ENCODE measurements at places on chromosomes 3 and 15.

GRCh38 chr3:73228000-73228399 is 166.5 kb downstream of the EBLN2 start:
- no peak for DNase-seq

GRCh38 chr3:27990837-27991236 is 250.6 kb upstream of the CMC1 start:
- DNase-seq: no peak

GRCh38 chr3:81513591-81513990 is 247.9 kb downstream of the GBE1 start:
- no peak for DNase-seq

- no peak for DNase-seq
Measured at GRCh38 chr3:148943506-148944205, 47.7 kb upstream of the GYG1 start.

- DNase-seq: no peak
Measured at GRCh38 chr3:176807938-176808337, 389.3 kb downstream of the TBL1XR1 start.

- no peak for DNase-seq
Measured at GRCh38 chr3:128052595-128053351, 536 bp downstream of the SEC61A1 start.

DNA sequence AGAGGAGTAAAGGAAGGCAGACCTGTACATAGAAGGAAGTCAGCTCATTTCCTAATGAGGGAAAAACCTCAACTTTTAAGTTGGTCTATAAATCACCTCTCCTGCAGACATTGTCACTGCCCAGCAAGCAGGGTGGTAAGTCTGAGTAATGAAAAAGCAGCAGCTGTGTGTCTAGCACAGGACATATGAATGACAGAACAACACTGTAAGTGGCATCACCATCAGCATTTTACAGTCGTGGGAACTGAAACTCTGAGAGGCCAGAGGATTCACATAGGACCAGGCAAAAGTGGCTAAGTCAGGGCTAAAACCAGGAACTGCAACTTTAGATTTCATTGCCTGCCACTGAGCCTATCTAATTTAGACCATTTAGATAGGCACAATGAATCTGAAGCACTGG is 235.6 kb downstream of the CLSTN2 start:
- no peak for DNase-seq

DNA sequence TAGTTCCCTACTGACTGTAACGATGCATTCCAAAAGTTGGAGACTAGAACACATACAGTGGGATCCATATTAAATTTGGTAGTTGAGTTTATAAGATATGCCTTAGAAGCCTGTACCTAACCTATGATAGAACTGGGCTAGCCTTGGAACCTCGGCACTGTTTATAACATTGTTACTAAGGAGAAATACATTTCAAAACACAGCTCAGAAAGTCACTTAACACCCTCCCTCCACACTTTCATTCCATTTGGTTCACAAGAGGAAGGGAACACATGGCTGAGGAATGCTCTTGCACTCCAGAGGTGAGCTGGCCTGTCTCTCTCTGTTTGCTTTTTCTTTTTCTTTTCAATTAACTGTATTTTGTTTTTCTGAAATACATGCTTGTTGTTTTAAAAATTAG is 48.7 kb upstream of the TSC22D2 start:
- no peak for DNase-seq

- DNase-seq: no peak
Measured at GRCh38 chr3:40504636-40505430, 1.0 kb upstream of the ZNF620 start.

GRCh38 chr3:108414007-108414406 is 96.4 kb downstream of the MYH15 start:
- DNase-seq: no peak

GRCh38 chr3:127104586-127104985 is 88.3 kb upstream of the PRR23E start:
- DNase-seq: no peak

DNA sequence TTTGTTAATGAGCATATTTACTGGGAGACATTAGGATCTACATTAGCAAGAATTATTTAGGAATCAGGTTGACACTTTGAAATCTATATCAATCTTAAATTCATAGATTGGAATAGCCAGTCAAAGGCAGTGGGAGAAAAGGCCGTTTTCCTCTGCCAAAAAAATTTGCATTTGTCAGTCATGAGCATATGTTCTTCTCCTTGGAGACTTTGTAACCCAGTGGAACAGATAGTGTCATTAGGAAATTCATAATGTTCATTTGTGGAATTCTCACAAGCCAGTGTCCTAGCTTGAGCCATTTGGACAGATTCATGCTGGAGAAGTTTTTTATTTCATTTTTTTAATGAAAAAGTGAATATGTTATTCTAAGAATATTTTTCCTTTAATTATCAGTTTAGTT is 260.1 kb downstream of the OXSM start:
- no peak for DNase-seq

- no peak for DNase-seq
Measured at GRCh38 chr3:168094580-168094876, 1.2 kb downstream of the GOLIM4 start.

GRCh38 chr3:33840179-33840578 is 41.7 kb downstream of the PDCD6IP start:
- DNase-seq: no peak

GRCh38 chr3:190456770-190457169 is 7.1 kb upstream of the TMEM207 start:
- DNase-seq: no peak

- no peak for DNase-seq
Measured at GRCh38 chr3:183745300-183746098, 47.9 kb downstream of the YEATS2 start.

Data from activated CD4-positive, CD25-positive, alpha-beta regulatory T cell treated with anti-CD3 and anti-CD28 coated beads, Interleukin-2, amount 50 U/mL, for 16 hours (primary cell).